GF-D8 (cell line): ENCODE measurements at places on chromosomes 12 and 14.

GRCh38 chr14:61977217-61977616, 215.0 kb downstream of the SNAPC1 start:
- no peak for DNase-seq

GRCh38 chr12:117313926-117314325, 47.5 kb downstream of the NOS1 start:
- DNase-seq, result no peak

- DNase-seq, result no peak
These were observed 4.6 kb upstream of the SYCP3 start for GRCh38 chr12:101743724-101744472.

DNA sequence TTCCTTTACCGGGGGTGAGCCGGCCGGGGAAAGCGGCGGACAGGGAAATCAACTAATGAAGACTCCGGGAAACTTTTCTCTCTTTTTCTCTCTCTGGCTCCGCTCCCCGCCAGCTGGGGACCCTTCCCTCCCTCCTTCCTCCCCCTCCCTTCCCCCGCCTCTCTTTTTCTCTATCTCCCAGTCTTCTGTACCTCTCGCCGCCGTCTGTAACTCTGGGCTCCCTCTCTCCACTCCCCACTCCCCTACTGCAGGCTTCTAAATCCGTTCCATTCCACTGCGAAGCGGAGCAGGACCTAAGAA, 6.9 kb upstream of the HOXC11 start:
- DNase-seq, result no peak

- DNase-seq, result no peak
These were observed at the start of gene CMAS for GRCh38 chr12:22046090-22046967. Gene CMAS (plus strand): TSS chr12:22046218. CDS start chr12:22046304, 86 bp downstream.
